NCI-H1436 treated with DMSO at 0.1 percent for 48 hours (cell line): ENCODE measurements at places on chromosomes 1 and 21.

GRCh38 chr21:45481977-45482898 lies 60.0 kb downstream of the SLC19A1 start:
- DNase-seq = no peak

DNA sequence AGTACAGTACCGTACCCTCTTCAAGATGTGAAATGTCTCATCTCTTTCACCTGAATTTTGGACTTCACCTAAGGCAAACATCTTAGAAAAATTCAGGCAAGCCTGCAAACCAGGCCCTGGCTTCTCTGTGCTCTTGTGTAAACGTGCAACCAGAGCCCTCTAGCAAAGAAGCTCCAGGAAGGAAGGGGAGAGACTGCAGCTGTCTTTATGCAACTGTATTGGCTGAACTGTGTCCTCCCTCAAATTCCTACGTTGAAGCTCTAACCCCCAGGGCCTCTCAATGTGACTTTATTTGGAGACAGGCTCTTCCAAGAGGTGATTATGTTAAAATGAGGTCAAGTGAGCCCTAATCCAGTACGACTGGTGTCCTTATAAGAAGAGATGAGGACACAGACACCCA lies 60.3 kb downstream of the SLC45A1 start:
- DNase-seq = no peak

GRCh38 chr1:233005703-233006102 lies 55.3 kb downstream of the NTPCR start:
- DNase-seq = no peak

DNA sequence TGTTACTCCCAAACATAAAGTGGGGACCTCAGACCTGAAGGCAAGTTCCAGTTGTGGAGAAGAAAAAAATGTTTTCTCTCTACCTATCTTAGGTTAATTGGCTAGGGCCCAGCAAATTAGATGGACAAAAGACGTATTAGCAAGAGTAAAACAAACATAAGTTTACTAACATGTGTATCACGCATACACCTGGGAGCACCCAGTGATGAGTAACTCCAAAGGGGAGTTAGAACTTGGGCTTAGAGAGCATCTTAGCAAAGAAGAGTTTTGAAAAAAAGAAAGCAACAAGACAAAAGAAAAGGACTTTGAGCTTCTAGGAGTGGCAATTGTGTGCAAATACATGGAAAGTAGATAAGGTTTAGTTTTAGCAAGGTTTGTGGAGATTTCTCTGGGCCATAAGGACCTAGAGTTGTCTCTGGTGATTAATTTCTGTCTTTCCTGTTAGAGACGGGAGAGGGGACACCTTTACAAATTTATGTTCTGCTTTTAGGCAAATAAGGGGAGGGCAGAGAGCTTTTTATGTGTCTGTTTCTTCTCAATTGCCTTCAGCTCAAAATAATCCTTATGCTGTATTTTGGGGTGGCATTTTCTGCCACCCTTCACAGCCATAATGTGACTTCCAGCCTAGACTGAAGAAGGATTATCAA lies 76.7 kb upstream of the PTGFRN start:
- no peak for DNase-seq

DNA sequence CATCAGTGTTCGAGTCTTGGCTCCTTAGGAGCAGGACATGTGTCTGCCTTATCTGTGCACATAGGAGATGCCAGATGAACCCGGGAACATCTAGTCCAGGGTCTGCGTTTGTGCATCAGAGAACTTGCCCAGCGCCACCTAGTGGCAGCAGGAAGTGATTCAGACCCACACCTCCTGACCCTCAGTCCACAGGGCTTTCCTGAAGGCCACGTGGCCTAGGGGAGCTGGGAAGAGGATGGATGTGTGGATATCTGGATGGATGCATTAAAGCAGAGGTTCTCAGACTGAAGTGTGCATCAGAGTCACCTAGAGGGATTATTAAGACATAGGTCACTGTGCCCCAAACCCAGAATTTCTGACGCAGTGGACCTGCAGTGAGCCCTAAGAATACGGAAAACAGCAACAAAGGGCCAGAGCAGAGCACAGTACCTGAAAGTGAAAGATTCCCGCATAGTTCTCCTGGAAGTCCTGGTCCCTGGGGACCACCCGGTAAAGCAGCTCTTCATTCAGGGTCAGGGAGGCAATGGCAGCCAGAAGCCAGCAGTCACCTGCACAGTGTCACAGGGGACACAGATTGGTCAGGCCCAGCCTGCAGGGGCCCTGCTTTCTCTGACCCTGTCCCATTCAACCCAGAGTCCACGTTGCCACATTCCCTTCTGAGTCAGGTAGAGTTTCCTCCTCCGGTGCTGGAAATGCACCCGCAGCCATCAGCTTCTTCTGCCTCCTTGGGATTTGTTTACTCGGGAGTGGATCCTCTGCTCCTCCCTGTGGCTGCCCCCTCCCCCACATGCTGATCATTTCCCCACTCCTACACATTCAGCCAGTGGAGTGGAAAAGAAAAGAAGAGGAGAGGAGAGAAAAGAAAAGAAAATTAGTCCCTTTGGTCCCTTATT lies 37.0 kb downstream of the CAPN8 start:
- no peak for DNase-seq

DNA sequence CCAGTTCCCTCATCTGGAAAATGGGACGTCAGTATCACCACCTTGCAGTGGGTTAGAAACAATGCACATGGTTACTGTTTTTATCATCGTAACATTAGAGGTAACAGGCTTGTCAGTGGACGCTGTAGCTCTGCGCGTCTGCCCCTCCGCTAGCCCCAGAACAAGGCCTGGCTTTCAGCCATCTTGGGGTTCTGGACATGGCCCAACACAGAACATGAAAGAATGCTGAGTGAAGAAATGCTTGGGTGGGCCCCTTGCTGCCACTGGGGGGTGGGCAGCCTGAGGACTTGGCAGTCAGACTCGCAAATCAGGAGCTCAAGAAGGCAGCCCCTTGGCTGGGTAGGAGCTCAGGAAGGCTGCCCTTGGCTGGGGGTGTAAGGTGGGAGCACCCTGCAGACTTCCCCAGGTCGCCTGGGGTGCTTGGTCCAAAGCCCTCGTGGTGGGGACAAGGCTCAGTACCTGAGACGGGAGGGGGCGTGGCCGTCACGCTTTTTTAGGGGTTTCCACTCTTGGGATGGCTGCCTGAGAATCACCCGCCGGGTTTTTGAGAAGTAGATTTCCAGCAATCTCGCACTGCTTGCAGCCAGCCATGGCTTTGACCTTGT lies 51.7 kb downstream of the SLC37A1 start:
- DNase-seq = no peak
